ENCODE measurements at places on chromosomes 5 and 9.

DNA sequence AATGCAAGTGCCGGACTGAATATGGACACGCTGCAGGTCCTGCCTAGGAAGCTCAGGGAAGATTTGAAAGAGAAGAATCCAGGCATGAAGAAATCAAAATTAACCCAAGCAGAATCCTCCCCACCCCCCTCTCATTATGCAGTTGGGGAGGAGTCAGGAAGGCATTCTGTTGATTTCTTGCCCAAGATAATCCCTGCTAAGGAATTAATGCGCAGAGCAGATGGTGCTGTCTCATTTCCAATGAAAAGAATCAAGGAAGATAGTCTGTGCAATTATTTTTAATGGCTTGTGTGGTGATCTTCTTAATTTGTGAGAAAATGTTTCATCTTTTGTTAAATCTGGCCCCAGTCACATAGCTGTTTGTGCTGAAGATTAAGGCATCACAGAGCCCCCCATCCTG, 145.0 kb downstream of the ZNF462 start:
- DNase-seq, result no peak

GRCh38 chr5:179382486-179382885, 37.2 kb upstream of the ADAMTS2 start:
- DNase-seq, result no peak

GRCh38 chr5:155773680-155774079, 553.3 kb upstream of the SGCD start:
- no peak for DNase-seq

GRCh38 chr9:122213589-122214413, 15.0 kb downstream of the LHX6 start:
- no peak for DNase-seq

- peak; percentile 80 for DNase-seq
Observed at GRCh38 chr9:131289301-131290035, at the start of gene PLPP7. TSS of gene PLPP7 (plus strand) at chr9:131289723. CDS start at chr9:131289998, 275 bp downstream.

- no peak for DNase-seq
Observed at GRCh38 chr5:109805883-109806282, 116.2 kb downstream of the MAN2A1 start.

GRCh38 chr5:116497631-116498030, 77.0 kb downstream of the SEMA6A start:
- DNase-seq, result no peak

All from anterior cingulate cortex (tissue), 58 donors.